ENCODE measurements at places on chromosomes 1 and 21.
A peak's percentile ranks its signal among the peaks of the same experiment; 100 is the strongest.

GRCh38 chr1:217717959-217718358 lies 86.8 kb downstream of the SPATA17 start:
- DNase-seq, result no peak

DNA sequence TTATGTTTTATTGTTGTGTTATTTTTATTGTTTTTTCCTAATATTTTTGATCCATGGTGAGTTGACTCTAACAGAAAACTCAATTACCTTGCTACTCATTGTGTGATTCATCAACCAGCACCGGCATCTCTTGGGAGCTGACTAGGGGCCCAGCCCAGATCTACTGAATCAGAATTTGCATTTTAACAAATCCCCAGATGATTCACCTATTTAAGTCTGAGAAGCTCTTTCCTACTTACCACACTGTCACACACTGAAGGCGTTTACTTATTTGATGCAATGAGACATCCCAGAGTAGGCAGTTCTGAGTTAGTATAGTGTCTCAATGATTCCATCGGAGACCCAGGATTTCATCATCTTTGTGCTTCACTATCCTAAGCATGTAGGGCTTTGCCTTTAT lies 416.6 kb downstream of the RWDD3 start:
- DNase-seq, result no peak

DNA sequence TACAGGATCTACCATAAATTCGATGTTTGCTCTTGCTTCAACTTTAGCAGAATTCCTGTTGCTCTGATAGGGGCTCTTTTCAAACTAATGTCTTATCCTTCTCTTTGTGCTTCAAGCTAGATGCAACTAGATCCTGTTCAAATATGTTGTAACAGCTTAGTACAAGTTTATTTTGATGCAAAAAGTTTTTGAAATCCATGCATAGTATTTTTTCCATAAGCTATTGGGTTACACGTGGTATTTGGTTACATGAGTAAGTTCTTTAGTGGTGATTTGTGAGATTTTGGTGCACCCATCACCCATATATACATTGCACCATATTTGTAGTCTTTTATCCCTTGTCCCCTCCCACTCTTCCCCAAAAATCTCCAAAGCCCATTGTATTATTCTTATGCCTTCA lies 907.7 kb downstream of the LTN1 start:
- no peak for DNase-seq

DNA sequence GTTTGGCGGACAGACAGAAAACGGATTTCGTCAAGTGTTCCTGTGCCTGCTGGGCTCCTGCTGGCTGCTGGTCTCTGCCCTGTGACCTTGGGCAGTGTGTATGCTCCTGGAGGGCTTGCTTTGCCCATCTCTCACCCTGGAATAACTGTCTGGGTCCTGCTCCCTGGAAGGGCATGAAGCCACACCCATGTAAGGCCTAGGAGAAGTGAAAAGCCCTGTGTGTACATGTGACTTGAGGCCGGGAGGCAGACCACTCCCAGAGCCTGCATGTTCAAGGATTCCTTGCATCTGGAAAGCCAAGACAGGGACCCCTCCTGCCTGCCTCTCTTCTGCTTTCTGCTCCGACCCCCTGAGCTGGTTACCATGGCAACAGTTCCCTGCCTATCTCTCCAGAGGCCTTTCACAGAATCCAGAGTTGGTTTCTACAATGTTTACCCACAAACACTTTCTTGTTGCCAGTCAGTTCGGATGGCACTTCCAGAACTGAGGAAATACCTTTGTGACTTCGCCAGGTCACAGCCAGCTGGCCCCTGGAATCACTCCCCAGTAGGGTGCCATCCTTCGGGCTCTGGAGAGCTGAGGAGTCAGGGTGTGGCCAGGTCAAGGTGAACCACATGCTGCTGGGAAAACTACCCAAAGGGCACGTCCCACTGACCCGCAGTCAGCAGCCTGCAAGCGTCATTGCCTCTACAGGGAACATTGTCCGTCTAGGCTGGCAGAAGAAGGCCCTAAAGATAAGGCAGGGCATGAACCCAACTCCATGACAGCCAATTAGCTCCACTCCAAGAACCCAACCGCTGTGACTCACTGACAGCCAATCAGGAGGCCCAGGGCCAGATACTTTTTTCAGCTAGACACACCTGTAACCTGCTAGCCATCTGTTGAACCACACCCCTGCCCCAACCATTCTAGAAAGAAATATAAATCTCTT lies 14.7 kb upstream of the GPR37L1 start:
- no peak for DNase-seq

- DNase-seq, result no peak
Measured at GRCh38 chr1:51927029-51927428, 48.5 kb upstream of the NRDC start.

DNA sequence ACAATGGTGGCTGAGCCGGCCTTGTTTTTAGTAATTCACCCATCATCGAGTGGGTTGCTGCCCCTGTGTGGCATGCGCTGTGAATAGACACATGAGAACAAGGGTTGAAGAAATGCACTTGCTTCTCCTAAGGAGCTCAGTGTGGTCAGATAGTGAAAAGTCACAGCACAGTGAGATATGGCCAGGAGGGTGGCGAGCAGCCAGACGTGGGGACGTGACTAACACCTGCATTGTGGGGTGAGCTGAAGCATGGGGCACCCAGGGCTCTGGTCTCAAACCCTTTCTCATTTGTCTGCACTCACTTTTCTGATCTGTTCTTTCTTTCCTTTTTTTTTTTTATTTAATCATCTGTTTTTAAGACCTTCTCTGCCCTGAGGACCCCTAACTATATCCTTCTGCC lies 13.5 kb downstream of the MTARC1 start:
- DNase-seq, result no peak

DNA sequence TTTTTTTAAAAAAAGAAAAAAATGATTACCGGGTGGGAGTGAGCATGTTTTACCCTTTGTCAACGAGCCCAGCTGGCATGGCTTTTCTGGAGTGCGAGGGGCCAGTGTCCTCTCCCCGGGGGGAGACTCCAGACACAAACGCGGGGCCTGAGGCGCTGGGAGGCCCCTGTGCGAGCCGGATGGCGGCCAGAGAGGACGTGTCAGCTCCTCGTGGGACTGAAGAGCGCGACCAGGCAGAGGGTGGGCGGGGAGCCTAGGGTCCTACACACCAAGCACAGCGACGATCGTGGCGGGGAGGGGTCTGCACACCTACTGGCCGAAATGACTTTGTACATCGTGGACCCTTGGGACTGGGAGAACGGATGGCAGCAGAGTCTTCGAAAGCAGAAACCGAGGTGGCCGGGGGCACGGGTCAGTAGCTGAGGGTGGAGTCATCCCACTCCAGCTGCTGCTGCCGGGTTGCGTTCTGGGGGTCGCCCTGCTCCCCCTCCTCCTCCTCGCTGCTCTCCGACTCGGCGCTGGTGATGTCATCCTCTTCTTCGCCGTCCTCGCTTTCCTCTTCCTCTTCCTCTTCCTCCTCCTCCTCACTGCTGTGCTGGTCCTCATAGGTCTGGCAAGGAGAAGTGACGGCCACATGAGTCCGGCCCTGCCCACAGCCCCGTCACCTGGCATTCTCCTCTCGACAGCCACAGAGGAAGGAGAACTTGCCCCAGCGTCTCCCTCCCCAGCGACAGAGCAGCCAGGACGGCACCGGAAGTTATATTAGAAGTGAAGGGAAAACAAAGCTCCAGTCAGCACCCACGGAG lies 78.8 kb downstream of the PIK3CD start:
- no peak for DNase-seq

DNA sequence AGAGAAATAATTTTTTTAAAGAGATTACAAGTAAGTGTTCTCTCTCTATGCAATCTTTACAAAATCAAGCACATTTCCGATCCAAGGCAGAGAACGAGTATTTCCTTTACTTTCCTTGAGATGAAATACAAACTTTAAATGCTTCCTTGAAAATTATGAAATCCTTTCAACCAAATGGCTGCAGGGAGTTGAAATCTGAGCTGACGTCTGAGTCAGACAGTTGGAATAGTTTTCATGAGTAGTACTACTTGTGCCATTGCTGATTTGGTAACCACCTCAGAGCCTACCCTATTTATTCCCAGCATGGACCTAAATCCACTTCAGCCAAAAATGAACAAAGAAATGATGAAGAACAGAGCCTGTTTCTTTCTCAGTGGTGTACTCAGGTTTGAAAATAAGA lies 183.6 kb downstream of the GIPC2 start:
- no peak for DNase-seq

GRCh38 chr1:95889400-95889799 lies 655.4 kb downstream of the RWDD3 start:
- no peak for DNase-seq

DNA sequence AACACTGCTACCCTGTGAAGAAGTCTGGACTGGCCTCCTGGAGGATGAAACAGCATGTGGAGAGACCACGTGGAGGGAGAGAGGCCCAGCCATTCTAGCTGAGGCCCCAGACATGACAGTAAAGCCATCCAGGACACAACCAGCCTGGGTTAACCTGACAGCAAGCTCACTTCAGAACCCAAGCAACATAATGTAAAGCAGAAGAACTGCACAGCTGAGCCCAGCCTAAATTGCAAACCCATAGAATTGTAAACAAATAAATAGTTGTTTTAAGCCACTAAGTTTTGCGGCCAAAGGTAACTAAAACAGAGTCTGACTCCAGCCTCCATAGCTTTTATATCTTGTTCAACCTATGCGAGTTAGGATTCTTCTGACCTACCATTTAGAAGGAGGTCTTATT lies 97.2 kb upstream of the L1TD1 start:
- DNase-seq, result no peak

DNA sequence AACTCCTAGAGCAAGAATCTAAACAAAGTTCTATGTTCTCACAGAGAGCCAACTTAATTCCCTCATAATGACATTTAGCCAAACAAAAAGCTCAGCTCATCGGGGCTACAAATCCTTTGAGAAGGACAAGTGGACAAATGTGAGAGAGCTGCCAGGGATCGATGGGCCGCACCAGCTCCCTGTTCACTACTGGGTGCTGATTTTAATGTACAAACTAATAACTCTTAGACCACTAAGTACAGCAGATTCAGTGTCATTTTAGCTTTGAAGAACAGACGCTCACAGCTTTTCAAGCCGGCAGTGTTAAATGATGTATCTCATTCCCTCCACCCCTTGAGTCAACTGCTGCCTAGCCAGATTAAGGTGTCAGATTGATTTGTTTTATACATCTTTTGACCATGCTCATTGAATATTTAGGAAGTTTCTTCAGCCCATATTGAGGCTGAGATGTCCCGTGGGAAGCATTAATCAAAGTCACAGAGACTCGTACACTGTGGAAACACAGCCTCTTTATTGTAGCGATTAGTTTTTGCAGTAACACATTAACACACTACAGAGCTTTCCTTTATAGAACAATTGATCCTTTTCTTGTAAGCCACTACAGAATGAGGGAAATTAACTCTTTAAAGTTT lies 21.1 kb downstream of the PROX1 start:
- DNase-seq, result no peak

- DNase-seq, result no peak
Measured at GRCh38 chr1:201146626-201147390, 7.5 kb downstream of the TMEM9 start.

- DNase-seq, result peak; percentile 95
Measured at GRCh38 chr1:7783178-7783711, 846 bp upstream of the PER3 start.

- DNase-seq, result no peak
Measured at GRCh38 chr1:52098139-52098871, 42.2 kb downstream of the BTF3L4 start.

GRCh38 chr1:51871351-51871975 lies 7.1 kb downstream of the NRDC start:
- no peak for DNase-seq

All from NCI-H510A (cell line).